ENCODE measurements at places on chromosomes 6 and 20. TPM values are rescaled to one million over a fixed set of nuclear protein-coding genes. Genes with fewer than 3 reads are reported as not detected.
A peak's percentile ranks its signal among the peaks of the same experiment; 100 is the strongest.

ZC3H12D gene
- 2.2 TPM for polyA plus RNA-seq

- no peak for DNase-seq
- peaks cover 13% of the 10 kb centered on the region for H3K27me3 ChIP-seq
- H3K36me3 ChIP-seq, result no peaks in the 10 kb centered on the region
- no peaks in the 10 kb centered on the region for H3K4me1 ChIP-seq
- no peak overlapping the region for H3K4me3 ChIP-seq
Measured at GRCh38 chr6:27720607-27721580, 191.3 kb downstream of the OR2B2 start.

DNA sequence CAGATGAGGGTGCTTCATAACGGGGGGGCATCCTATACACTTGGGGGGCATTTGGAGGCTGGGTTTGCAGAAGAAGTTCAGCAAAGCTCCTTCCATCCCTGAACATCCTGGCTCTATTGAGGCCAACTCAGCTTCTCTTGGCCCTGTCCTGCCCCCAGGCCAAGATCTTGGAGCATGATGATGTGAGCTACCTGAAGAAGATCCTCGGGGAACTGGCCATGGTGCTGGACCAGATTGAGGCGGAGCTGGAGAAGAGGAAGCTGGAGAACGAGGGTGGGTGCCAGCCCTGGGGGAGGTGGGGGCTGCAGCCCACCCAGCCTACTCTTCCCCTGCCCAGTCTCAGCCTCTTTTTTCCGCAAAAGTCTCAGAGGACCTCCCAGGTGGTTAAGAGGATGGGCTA is 17.2 kb downstream of the GDAP1L1 start:
- no peak overlapping the region for H3K27ac ChIP-seq
- no peak overlapping the region for H3K4me3 ChIP-seq
- DNase-seq, result no peak
- no peaks in the 10 kb centered on the region for H3K36me3 ChIP-seq

DNA sequence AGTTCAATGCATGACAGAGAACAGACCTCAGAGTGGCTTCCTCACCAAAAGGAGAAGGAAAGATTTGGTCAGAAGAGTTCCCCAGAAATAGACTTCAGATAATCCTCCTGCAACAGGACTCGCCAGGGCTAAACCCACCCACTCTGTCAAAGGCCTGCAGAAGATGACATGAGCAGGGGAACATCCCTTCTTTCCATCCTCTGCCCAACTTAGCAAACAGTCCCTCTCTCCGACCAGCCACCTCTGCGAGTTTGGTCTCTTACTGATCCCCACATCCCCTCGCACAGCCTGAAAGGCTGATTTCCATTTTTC is 7.5 kb downstream of the NFATC2 start:
- no peak for DNase-seq
- H3K4me3 ChIP-seq, result no peak overlapping the region
- H3K4me1 ChIP-seq, result no peaks in the 10 kb centered on the region
- H3K36me3 ChIP-seq, result no peaks in the 10 kb centered on the region
- H3K27me3 ChIP-seq, result no peaks in the 10 kb centered on the region

LAMA2 gene
- polyA plus RNA-seq, result 5.2 TPM

CCN2 gene
- polyA plus RNA-seq, result 154 TPM

DNA sequence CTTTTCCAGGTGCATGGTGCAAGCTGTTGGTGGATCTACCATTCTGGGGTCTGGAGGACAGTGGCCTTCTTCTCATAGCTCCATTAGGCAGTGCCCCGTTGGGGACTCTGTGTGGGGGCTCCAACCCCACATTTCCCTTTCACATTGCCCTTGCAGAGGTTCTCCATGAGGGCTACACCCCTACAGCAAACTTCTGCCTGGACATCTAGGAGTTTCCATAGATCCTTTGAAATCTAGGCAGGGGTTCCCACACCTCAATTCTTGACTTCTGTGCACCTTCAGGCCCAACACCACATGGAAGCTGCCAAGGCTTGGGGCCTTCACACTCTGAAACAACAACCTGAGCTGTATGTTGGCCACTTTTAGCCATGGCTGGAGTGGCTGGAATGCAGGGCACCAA is 282.8 kb upstream of the SASH1 start:
- DNase-seq, result no peak
- H3K27ac ChIP-seq, result no peak overlapping the region
- H3K4me3 ChIP-seq, result no peak overlapping the region
- H3K27me3 ChIP-seq, result no peaks in the 10 kb centered on the region

DNA sequence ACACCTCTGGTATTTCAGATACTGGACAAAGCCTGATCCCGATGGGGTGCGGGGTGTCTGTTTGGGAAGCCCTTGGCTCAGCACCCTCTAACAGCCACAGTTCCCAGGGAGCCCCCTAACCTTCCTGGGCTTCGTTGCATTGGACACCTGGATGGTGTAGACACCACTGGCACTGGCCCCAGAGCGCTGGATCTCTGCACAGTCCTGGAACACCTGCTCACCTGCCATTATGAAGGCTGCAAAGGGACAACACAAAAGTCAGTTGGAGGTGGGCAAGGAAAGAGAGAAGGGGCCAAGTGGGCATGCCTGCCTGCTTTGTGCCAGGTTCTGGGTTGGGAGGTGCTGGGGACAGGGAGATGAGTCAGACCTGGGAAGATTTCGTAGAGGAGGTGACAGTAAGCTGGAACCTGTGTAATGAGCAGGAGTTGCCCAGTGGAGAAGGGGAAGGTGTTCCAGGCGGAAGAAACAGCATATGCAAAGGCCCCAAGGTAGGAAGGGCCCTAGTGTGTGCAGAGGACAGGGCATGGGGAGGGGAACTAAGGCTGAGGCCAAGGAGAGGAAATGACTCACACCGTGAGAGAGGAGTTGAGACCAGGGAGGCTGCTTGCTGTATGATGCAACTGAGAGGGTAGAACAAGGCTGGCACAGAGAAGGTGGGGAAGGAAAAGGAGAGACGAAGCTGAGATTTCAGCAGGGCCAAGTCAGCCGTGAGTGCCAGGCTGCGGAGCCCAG is 34.9 kb downstream of the ANGPT4 start:
- no peak overlapping the region for H3K4me3 ChIP-seq
- no peaks in the 10 kb centered on the region for H3K36me3 ChIP-seq
- H3K27ac ChIP-seq, result no peak overlapping the region
- H3K4me1 ChIP-seq, result no peaks in the 10 kb centered on the region
- peaks cover 2% of the 10 kb centered on the region for H3K27me3 ChIP-seq

HLA-DQA2 gene
- polyA plus RNA-seq, result 0.22 TPM

GRCh38 chr20:37728635-37728983 is 34.8 kb downstream of the CTNNBL1 start:
- DNase-seq, result no peak
- H3K27ac ChIP-seq, result no peak overlapping the region
- no peaks in the 10 kb centered on the region for H3K27me3 ChIP-seq
- H3K4me3 ChIP-seq, result no peak overlapping the region

ANGPT4 gene
- 0.02 TPM for polyA plus RNA-seq

GRCh38 chr20:17665756-17666155 is 16.3 kb downstream of the RRBP1 start:
- H3K27ac ChIP-seq, result no peak overlapping the region
- no peak for DNase-seq
- no peak overlapping the region for H3K4me3 ChIP-seq
- H3K4me1 ChIP-seq, result peaks cover 5% of the 10 kb centered on the region
- H3K27me3 ChIP-seq, result no peaks in the 10 kb centered on the region
- H3K36me3 ChIP-seq, result peaks cover 5% of the 10 kb centered on the region

GRCh38 chr20:52379723-52380336 is 188.3 kb upstream of the ZFP64 start:
- peak; percentile 20 for DNase-seq
- H3K36me3 ChIP-seq, result no peaks in the 10 kb centered on the region
- no peak overlapping the region for H3K4me3 ChIP-seq
- no peaks in the 10 kb centered on the region for H3K4me1 ChIP-seq

MROH8 gene
- 1.6 TPM for polyA plus RNA-seq

- no peak overlapping the region for H3K27ac ChIP-seq
- H3K27me3 ChIP-seq, result no peaks in the 10 kb centered on the region
- H3K4me3 ChIP-seq, result no peak overlapping the region
- no peaks in the 10 kb centered on the region for H3K36me3 ChIP-seq
- peaks cover 8% of the 10 kb centered on the region for H3K4me1 ChIP-seq
Measured at GRCh38 chr6:14270925-14271788, 153.6 kb downstream of the CD83 start.

DNA sequence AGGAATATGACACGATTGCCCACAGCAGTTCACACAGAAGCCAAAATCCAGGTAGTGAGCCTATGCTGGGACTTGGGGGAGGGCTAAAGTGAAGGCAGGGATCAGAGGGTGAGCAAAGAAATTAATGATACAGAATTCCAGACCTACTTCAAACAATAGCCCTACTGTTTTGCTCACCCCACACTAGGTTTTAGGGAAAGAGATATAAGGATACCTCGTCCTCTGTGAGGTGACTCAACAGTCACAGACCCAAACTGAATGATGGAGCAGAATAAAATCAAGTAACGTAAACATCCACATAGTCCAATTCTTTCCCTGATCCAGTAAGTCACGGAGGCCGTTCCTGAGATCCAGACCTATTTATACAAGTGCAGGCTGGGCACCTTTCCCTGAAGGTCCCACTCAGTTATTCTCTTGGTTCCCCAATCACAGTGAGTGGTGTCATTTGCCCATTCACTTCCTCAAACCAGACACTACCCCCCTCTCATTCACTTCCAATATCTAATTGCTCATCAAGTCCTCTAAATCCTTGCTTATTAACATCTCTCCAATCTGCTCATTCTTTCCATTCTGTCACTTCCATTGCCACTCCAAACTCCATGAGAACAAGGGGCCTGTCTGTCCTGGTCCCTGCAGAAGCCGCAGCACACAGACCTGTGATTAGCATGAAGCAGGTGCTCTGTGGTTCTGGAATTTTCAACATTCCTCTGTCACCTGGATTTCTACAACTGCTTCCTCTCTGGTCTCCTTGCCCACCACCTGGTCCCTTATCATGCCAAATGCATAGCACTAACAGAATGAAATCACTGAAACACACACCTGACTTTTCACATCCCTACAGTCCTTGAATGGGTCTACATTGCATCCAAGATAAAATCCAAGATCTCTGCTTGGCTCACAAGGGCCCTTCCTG is 55.9 kb downstream of the ATXN1 start:
- H3K4me3 ChIP-seq, result no peak overlapping the region
- H3K4me1 ChIP-seq, result no peaks in the 10 kb centered on the region
- no peak for DNase-seq
- peak overlapping the region; percentile 52 for H3K27ac ChIP-seq
- H3K36me3 ChIP-seq, result no peaks in the 10 kb centered on the region
- no peaks in the 10 kb centered on the region for H3K27me3 ChIP-seq

ARG1 gene
- polyA plus RNA-seq, result 0.31 TPM

- H3K27me3 ChIP-seq, result no peaks in the 10 kb centered on the region
- H3K27ac ChIP-seq, result peak overlapping the region; percentile 12
- peaks cover 41% of the 10 kb centered on the region for H3K36me3 ChIP-seq
Measured at GRCh38 chr20:44489931-44490330, 14.3 kb downstream of the TTPAL start.

PRRT1 gene
- 1.4 TPM for polyA plus RNA-seq

DNA sequence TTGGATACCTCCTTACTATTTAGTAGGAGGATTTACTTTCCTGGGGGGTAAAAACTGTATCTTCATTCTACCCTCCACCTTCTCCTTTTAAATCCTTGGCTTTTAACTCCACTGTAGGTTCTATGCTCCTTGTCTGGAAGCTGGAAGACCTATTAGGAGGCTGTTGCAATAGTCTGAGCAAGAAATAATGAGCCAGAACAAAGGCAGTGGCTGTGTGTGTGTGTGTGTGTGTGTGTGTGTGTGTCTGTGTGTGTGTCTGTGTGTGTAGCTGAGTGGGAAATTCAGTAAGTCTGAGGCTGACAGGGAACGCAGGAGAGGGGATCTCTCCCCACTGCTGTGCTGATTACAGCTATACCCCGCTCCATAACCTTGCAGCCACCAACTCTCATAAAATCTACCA is 35.8 kb downstream of the HTR1E start:
- H3K4me3 ChIP-seq, result no peak overlapping the region
- H3K27ac ChIP-seq, result no peak overlapping the region
- no peak for DNase-seq

DNA sequence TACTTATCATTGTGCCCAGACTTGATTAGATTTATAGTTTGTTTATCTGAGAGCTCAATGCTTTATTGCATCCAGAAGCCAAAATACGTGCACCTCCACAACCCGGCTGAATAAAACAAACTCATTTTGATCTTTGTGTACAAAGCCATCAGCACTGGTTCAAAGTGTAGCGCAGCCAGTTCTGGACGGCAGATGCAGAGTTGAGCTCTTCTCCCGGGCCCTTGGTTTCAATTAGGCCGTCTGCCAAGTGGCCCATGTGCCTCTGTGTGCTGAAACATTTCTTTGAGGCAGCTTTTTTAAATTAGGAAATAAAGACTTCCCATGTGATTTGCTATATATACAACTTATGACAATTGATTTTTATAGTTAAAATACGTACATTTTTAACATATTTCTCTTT is 96.2 kb upstream of the RSPO3 start:
- peaks cover 10% of the 10 kb centered on the region for H3K4me1 ChIP-seq
- no peaks in the 10 kb centered on the region for H3K27me3 ChIP-seq
- no peaks in the 10 kb centered on the region for H3K36me3 ChIP-seq
- no peak overlapping the region for H3K27ac ChIP-seq
- peak; percentile 82 for DNase-seq

- H3K4me3 ChIP-seq, result no peak overlapping the region
- H3K27ac ChIP-seq, result no peak overlapping the region
- H3K27me3 ChIP-seq, result no peaks in the 10 kb centered on the region
- no peaks in the 10 kb centered on the region for H3K36me3 ChIP-seq
Measured at GRCh38 chr6:160462116-160462515, 113.9 kb downstream of the SLC22A3 start.

GRCh38 chr20:6886065-6886729 is 118.7 kb downstream of the BMP2 start:
- no peaks in the 10 kb centered on the region for H3K27me3 ChIP-seq
- H3K4me3 ChIP-seq, result no peak overlapping the region
- no peaks in the 10 kb centered on the region for H3K4me1 ChIP-seq
- no peaks in the 10 kb centered on the region for H3K36me3 ChIP-seq
- no peak overlapping the region for H3K27ac ChIP-seq

FKBP1A gene
- polyA plus RNA-seq, result 465 TPM
